ENCODE measurements at places on chromosomes 5 and 9. TPM values are rescaled to one million over a fixed set of nuclear protein-coding genes. Genes with fewer than 3 reads are reported as not detected.

Gene FCHSD1
- 114 TPM for total RNA-seq

DNA sequence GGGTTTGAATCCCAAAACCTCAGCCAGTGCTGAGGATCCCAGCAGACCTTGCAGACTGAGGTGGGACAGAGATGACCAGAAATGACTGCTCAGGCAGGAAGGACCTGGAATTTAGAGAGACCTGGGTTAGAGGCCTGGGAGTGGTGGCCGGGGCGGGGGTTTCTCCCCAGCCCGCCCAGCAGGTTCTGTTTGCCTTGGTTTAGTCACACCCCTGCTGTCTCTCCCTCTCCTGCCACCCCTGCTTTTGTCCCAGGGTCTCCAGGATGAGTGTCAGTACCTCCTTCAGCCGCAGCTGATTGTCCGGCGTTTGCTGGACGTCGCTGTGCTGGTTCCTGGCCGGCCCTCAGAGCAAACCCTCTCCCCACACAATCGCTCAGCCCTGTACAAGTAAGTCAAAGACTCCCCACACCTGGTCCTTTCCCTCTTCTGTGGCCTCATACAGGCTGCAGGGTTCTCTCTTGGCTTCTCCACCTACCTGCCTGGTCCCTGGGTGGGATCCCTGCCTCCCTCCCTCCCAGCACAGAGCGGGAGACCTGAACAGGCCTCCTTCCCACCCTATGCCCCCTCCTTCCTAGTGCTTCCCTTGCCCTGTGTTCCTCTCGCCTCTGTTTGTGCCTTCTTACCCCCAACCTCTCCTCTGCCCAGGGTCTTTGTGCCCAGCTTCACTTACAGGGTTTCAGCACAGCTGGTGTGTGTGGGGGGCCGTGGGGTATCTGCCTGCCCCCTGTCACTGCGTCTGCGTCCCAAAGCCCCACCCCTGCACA, 12.0 kb downstream of the TMEM8B start:
- H3K4me1 ChIP-seq: peaks cover 55% of the 10 kb centered on the region
- no peaks in the 10 kb centered on the region for H3K36me3 ChIP-seq
- H3K27me3 ChIP-seq: no peaks in the 10 kb centered on the region
- no peak overlapping the region for H3K4me3 ChIP-seq
- H3K27ac ChIP-seq: no peak overlapping the region

DNA sequence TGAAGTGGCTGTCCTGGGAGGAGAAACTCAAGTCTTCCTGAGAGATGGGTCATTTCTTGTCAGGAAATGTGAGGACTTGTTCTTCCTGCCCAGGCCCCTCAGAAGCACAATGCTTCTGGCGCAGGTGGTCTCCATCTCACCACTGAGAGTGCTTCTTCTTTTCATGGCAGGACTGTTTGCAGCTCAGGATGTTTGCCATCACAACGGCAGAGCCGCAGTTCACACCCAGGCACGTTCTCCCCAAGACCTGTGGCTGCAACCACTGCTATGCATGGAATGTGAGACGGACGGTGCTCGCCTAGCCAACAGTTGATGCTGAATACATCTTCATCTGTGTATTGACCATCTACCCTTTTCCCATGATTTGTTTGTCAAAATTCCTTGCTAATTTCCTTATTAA, 216.3 kb downstream of the GADD45G start:
- no peak overlapping the region for H3K4me3 ChIP-seq
- H3K27ac ChIP-seq: no peak overlapping the region
- H3K4me1 ChIP-seq: peaks cover 10% of the 10 kb centered on the region
- DNase-seq: no peak
- H3K27me3 ChIP-seq: no peaks in the 10 kb centered on the region
- no peaks in the 10 kb centered on the region for H3K36me3 ChIP-seq

Gene LECT2
- total RNA-seq: not detected

GRCh38 chr5:41893074-41893851, 10.9 kb upstream of the RIMOC1 start:
- DNase-seq: no peak
- no peaks in the 10 kb centered on the region for H3K4me1 ChIP-seq
- no peaks in the 10 kb centered on the region for H3K36me3 ChIP-seq

Gene PTPRD
- not detected for total RNA-seq

DNA sequence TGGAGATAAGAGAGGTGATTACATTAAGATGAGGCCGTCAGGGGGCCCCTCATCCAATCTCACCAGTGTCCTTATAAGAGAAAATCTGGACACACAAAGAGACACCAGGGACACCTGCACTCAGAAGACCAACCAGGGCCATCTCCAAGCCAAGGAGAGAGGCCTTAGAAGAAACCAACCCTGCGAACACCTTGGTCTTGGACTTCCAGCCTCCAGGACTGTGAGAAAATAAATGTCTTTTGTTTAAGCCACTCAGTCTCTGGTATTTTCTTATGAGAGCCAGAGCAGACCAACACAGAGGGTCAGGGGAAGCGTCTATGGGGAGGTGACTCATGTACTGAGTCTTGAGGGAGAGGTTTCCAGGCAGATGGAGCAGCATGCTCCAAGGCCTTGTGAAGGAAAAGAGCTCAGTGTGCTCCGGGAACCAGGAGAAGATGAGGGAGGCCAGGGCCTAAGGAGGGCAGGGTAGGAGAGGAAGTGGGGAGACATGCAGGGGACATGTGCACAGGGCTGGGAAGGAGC, 5.4 kb downstream of the PHYKPL start:
- peaks cover 83% of the 10 kb centered on the region for H3K36me3 ChIP-seq
- DNase-seq: no peak
- peaks cover 27% of the 10 kb centered on the region for H3K4me1 ChIP-seq
- H3K4me3 ChIP-seq: no peak overlapping the region
- H3K27ac ChIP-seq: no peak overlapping the region

- H3K4me1 ChIP-seq: no peaks in the 10 kb centered on the region
- H3K27me3 ChIP-seq: no peaks in the 10 kb centered on the region
- H3K27ac ChIP-seq: no peak overlapping the region
- DNase-seq: no peak
These were observed 49.4 kb downstream of the ABHD17B start for GRCh38 chr9:71861618-71862017.

DNA sequence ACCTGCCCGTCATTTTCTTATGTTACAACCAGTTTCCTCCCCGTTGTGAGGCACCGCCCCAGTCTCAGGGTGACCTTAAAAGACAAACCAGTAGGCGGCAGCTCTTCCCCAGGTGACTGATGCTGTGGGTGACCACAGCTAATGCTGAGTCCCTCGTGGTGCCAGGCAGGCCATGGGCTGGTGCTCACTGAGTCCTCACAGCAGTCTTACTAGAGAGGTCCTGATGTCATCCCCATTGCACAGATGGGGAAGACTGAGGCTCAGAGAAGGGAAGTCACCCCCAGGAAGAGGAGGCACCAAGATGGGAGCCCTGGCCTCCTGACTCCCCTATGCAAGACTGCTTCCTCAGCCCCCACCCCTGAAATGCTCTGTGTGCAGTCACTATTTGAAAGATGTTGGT, 978 bp downstream of the CFAP157 start:
- H3K27ac ChIP-seq: no peak overlapping the region
- DNase-seq: no peak
- no peak overlapping the region for H3K4me3 ChIP-seq
- peaks cover 6% of the 10 kb centered on the region for H3K4me1 ChIP-seq
- no peaks in the 10 kb centered on the region for H3K36me3 ChIP-seq
- no peaks in the 10 kb centered on the region for H3K27me3 ChIP-seq

Gene HINT2
- total RNA-seq: 29.7 TPM

DNA sequence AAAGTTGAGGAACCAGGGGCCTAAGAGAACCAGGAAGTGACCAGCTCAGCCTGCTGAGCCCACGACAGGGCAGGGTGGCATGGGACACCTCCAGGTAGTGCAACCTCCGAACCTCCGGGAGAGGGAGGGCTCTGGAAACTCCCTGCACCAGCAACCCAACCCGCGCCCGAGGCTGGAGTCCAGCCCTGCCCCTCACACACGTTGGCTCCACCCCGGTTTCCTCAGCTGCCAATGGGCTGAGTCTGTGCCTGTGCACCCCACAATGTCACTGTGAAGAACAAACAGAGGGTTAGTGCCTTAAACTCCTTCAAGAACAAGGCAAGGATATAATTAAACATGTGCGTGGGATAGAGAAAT, 17.0 kb upstream of the UNC5A start:
- no peak overlapping the region for H3K4me3 ChIP-seq
- no peaks in the 10 kb centered on the region for H3K4me1 ChIP-seq
- H3K36me3 ChIP-seq: no peaks in the 10 kb centered on the region
- peaks cover 25% of the 10 kb centered on the region for H3K27me3 ChIP-seq
- DNase-seq: no peak
- H3K27ac ChIP-seq: no peak overlapping the region

Gene GABBR2
- total RNA-seq: not detected

DNA sequence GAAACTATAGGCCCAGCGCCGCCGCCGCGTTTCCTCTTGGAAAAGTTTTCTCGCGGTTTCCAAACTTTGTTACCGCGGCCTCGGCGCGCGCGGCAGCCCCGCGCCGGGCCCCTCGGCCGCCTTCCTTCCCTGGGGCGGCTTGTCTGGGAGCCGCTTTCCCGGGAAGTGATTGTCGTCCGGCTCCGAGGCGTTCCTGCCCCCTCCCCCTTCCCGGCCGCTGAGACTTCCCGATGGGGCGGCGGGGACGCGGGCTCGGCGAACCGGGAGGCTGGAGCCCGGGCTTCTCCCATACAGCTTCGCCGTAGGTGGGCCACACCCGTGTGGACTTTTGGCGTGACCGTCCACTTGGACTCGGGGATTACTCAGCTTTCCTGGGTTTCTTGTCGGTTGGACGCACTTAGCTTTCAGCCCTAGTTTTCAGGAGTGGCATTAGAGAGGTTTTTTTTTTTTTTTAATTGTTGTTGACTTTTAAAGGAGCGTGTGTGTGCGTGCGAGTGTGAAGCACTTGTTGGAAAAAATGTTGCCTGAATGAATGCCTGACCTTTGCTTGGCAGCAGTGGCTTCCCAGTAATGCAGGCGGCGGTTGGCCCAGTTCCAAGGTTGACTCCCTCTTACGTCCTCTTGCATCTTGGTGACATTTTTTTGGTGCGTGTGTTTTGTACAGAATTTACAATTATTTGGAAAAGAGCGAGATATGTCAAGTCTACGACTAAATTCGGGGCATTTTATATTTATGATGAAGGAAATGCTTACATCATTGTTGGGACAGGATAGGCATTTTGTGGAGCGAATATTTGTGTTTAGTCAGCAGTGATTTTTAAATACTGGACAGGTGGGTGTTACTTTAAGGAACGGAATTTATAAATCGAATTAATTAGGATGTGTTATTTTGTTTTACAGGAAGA, 821 bp downstream of the CTNNA1 start:
- peak overlapping the region; percentile 89 for H3K4me3 ChIP-seq
- H3K36me3 ChIP-seq: no peaks in the 10 kb centered on the region
- H3K4me1 ChIP-seq: peaks cover 17% of the 10 kb centered on the region

Gene CNTNAP3
- 0.94 TPM for total RNA-seq

DNA sequence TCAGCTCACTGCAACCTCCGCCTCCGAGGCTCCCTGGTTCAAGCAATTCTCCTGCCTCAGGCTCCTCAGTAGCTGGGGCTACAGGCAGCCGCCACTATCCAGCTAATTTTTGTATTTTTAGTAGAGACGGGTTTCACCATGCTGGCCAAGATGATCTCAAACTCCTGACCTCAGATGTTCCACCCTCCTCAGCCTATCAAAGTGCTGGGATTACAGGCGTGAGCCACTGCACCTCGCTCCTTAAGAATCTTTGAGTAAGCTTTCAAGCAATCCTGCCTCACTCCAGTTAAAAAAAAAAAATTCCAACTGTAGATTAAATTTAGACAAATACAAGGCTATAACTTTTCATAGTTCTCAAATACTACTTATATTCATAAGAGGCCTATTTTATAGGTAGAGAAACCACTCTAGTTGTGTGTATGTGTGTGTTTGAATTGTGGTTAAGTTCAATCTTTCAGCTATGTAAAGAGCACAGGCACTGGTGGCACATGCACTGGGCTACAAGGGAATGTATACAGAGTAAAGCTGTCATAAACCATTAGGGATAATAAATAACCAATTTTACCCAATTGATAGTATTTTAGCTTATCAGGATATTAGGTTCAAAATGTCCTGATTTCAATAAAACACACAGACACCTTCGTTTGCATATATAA, 50.6 kb upstream of the RAPGEF6 start:
- no peak for DNase-seq
- H3K27ac ChIP-seq: no peak overlapping the region
- H3K36me3 ChIP-seq: peaks cover 10% of the 10 kb centered on the region

DNA sequence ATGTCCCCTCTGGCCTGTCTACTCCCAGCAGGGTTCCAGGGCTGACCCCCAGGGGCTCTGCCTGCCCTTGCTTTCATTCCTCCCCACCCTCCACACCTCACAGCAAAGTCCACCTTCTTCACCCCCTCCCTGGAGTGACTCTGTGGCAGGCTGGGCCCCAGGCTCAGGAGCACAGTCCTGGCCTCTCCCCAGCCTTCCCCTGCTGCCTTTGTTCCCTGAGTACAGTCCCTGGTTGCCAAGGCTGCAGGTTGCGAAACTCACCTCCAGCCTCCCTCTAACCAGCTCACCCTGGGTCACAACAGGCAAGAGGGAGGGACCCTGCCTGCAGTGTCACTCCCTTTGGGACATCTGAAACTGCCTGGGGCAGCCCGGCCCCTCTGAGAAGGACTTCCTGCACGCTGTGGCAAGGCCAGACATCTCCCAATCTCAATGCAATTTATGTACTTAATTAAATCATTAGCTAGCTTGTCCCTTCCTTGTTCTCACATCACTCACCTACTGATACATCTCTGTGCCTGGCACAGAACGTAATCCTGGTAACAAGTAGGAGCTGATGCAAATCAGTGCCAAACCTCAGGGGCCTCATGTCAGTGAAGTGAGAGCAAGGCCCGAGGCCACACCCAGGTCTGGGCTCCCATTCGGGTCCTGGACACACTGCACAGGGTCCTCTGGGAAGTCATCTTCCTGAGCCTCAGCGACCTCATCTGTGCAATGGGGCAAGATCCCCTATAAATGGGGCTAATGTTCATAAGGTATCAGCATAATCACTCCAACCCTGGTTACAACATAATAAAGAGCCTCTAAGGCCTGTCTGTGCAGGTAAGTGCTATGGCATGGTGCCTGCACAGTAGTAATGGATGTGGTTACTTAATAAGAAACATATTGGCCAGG, 27.3 kb upstream of the TRIM14 start:
- DNase-seq: no peak
- no peaks in the 10 kb centered on the region for H3K36me3 ChIP-seq
- no peak overlapping the region for H3K27ac ChIP-seq
- H3K4me1 ChIP-seq: peaks cover 9% of the 10 kb centered on the region
- H3K4me3 ChIP-seq: no peak overlapping the region

DNA sequence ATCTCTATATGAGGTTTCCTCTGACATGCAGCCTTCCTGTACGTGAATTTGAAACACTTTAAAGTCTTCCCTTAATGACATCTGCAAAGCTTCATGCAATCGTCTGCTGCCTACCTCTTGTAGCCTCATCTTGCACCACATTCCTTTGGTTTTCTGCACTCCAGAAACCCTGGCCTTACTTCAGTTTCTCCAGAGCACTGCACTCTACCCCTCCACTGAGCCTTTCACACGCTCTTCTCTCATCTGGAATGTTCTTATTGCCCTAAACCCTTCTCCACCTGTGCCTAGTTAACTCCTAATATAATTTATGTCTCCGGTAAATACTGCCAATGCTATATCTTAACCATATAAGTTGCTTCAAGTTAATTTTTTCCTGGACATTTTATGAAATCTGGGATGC, 168.8 kb upstream of the SLC27A6 start:
- no peaks in the 10 kb centered on the region for H3K4me1 ChIP-seq
- no peaks in the 10 kb centered on the region for H3K27me3 ChIP-seq
- no peak overlapping the region for H3K4me3 ChIP-seq
- no peaks in the 10 kb centered on the region for H3K36me3 ChIP-seq

Measured in B cell (primary cell).